ENCODE measurements at places on chromosomes 11 and 22.

- no peak for DNase-seq
These were observed 23.6 kb downstream of the MYEOV start for GRCh38 chr11:69317401-69318092.

- DNase-seq: no peak
These were observed 201.8 kb downstream of the TMEM135 start for GRCh38 chr11:87239531-87239930.

- no peak for DNase-seq
These were observed 26.1 kb downstream of the MRTFA start for GRCh38 chr22:40610329-40610850.

DNA sequence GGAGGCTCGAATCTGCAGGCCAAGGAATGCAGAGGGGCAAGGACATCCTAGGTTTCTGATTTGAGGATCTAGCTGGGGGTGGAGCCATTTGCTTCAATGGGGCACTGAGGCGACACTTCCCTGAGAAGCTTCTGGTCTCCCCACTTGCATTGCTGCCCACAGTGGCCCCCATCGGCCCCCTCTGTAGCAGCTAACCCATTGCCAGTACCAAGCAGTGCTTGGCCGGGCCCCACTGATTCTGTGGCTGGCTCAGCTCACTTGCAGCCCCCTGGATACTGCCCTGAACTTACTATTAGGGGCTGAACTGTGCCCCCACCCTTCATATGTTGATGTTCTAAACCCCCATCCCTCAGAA lies 42.9 kb upstream of the SHISAL1 start:
- no peak for DNase-seq

- DNase-seq: no peak
These were observed 14.6 kb downstream of the SCGB2A1 start for GRCh38 chr11:62223095-62223494.

DNA sequence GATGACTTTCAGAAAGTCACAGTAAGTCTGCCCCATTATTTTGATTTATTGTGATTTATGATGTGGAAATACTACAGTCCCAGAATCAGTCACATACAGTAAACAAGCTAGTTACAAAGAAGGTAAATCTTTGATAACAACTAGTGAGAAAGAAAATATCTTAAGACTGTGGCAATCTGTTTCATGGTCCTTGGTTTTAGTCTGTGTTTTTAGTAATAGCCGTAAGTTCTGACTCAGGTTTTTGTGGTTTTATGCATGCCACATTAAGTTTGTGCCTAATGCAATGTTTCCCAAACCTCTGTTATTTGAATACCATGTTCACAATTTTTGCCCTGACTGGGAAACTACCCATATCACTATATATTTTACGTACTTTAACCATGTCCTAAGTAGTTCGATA lies 6.7 kb downstream of the CEP295 start:
- no peak for DNase-seq

DNA sequence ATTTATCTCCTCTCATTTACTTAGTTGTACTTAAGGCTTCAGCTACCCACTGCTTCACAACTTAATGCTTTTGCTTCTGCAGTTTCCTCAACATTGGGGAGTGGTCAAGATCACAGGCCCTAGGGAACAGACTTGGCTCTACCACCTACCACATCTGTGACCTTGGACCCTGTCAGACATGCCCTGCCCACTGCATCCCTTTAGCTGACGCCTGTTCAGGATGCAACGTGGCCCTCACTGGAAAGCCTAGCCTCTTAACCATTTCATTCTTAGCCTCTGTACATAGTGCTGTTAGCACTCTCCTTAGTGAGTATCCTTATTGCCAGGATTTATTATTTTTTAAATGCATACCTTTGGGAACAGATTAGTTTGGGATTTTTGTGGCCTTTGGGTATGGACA lies 34.4 kb downstream of the TNRC6B start:
- no peak for DNase-seq

- DNase-seq: no peak
These were observed 963.4 kb upstream of the CCDC90B start for GRCh38 chr11:84249344-84250135.

DNA sequence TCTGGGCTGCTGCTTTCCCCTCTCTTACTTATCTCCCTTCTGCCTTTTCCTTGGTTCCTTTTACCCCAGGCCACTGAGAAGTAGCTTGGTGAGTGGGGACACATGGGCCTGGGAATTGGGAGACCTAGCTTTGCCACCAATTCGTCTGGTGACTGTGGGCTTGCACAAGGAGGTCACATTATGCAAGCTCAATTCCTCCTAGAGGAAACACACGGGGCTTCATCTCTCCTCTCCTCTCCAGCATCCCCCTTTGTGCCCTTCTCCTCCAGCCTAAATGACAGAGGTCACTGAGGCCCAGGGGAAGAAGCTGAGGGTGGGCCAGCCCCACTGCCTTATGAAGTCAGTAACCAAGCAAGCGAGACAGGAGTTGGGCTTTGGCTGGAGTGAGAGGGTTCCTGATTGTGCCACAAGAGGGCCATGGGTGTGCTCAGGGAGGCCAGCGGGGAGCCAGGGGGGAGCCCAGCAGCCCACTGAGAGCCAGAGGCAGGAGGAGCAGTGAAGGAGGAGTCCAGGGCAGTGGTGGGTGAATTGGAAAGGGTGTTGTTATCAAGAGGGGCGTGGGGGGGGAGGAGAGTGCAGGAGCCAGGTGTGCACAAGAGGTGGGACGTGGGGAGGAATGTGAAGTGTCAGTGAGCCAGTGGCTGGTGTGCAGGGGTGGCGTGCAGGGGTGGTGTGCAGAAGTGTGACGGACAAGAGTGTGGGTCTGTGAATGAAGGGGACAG lies 2.0 kb downstream of the CLCF1 start:
- DNase-seq: no peak

GRCh38 chr11:111796696-111797095 lies 30.5 kb upstream of the PPP2R1B start:
- no peak for DNase-seq

GRCh38 chr22:35918456-35918855 lies 110.2 kb downstream of the RBFOX2 start:
- DNase-seq: no peak

DNA sequence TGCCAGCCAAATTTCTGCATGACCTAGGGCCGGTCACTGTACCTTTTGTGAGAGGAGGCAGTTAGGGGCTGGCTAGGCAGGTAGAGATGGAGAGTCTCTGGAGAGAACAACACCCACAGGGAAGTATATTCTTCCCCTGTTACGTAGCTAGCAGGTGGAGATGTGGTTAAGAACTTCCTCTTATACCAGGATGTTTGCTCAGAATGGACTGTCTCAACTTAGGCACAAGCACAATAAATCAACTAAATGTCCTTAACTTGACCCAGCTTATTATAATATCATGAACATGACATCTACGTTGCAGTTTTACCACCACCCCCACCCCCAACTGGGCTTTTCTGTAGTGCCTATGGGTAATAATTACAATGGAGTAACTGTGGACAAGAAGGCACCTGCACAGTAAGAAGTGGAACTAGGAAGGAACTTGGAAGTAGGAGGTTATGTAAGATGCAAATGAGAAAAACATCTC lies 60.7 kb upstream of the MPEG1 start:
- no peak for DNase-seq

DNA sequence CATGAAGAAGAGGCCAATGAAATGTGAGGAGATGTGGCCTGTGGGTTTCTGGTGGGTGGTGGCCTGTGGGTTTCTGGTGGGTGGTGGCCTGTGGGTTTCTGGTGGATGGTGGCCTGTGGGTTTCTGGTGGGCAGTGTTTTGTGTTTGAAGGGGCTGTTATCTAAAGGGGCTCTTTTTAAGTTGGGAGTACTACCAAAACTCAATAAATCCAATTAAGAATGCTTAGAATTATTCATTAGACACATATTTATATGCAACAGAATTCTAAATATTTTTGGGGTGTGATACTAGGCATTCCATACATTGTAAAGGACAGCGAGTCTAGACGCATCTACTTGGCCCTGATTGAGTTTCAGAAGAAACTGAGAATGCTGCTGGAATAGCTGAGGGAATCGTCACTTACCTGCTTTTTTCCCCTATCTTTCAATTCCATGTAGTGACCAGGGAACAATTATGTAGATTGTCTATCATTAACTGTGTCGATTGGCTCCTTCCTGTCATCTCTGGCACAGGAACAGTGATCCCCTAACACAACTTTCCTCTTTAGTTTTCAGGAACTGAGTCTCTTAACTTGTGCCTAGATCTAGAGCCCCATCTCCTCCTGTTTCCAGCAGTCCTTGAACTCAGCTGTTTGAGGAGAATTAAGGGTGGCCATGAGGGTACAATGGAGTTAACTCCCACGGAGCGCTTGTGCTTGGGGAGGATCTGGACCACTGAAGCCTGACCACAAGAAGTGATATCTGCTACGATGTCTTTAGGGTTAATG lies 37.3 kb upstream of the TOP3B start:
- DNase-seq: no peak

DNA sequence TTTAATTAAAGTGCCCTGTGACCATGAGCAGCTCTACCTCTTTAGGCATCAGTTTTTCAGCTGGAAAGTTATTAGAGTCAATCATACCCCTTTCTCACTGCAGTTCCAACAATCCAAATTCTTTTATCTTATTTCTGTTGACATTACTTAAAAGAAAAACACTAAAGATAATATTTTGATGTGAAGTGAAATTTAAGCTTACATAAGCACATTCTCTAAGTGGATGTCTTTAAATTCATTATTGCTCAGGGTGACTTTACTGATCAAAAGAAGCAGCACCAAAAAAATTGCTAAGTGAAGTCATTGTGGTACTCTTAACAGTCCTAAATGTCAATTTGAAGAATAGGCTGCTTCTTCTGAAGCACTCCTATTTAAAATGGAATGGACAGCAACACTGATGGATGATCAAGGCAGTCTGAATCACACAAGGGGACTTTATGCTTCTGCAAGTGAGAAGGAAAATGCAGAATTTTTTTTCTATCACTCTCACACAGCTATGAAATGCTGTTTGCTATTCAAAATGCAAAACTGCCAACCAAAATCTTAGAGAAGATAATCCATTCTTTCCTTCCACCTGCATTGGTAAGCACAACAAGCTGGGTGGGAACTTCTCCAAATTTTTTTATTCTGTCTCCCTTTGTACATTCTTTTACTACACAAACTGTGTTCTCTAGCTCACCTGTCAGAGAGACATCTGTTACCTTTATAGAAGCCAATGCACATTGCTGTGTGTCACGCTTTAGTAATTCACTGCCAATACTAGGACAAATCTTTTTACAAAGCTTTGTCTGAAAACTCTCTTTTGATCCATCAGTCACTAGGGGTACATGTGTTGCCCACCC lies 179.9 kb downstream of the GRIA4 start:
- DNase-seq: no peak

GRCh38 chr11:29260939-29261705 lies 755.7 kb downstream of the KCNA4 start:
- DNase-seq: no peak

DNA sequence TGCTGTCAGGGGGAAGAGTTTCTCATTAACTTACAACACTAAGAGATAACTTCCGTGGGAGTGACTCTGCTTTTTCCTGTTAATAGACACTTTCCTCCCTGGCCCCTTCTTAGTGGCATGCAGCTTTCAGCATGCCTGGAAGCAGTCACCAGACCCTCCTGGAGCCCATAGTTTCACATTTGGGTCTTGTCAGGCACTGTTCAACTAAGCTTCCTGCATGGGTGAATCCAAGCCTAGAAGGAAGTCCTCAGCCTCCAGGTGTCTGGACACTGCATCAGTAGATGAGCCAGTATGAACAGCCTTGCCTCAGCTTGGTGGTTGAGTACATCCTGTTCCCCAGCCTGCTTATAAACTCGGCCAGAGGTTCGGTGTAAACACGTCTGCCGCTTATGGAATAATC lies 68.1 kb downstream of the PPP6R3 start:
- DNase-seq: no peak

DNA sequence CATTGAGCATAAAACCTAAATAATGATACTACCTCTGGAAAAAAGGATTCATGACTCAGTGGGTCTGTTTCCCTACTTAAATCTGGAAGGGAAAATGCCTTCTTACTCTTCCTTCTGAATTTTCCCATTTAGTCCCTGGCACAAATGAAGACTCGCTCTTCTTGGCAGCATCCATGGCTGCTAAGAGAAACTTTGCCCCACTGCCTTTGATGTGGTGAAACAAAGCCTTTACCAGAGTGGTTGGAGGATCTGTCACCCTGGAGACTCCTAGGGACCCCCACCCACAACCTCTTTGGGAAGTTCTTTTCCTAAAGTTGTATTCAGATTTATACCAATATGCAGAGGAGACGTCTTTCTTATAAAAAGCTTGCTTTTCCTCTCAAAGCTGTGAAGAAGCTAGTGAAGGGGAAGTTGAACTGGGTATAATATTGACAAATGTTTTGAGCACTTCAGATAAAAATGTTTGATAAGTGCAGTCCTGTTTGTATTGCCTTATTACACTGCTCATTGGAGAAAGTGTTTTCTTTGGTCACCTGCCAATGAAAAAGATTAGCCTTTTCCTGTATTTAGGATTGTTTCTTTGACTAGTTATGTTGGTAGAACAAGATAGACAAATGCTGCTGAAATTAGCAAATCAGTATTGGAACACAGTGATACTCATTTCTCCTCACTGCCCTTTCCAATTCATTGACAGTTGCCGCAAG lies 77.3 kb downstream of the ARFGAP2 start:
- no peak for DNase-seq

- DNase-seq: no peak
These were observed 118.3 kb downstream of the CYP2R1 start for GRCh38 chr11:14773755-14774154.

- no peak for DNase-seq
These were observed 62.0 kb downstream of the CCDC34 start for GRCh38 chr11:27300974-27301373.

- DNase-seq: no peak
These were observed 16.2 kb downstream of the CAPN5 start for GRCh38 chr11:77082838-77083565.

DNA sequence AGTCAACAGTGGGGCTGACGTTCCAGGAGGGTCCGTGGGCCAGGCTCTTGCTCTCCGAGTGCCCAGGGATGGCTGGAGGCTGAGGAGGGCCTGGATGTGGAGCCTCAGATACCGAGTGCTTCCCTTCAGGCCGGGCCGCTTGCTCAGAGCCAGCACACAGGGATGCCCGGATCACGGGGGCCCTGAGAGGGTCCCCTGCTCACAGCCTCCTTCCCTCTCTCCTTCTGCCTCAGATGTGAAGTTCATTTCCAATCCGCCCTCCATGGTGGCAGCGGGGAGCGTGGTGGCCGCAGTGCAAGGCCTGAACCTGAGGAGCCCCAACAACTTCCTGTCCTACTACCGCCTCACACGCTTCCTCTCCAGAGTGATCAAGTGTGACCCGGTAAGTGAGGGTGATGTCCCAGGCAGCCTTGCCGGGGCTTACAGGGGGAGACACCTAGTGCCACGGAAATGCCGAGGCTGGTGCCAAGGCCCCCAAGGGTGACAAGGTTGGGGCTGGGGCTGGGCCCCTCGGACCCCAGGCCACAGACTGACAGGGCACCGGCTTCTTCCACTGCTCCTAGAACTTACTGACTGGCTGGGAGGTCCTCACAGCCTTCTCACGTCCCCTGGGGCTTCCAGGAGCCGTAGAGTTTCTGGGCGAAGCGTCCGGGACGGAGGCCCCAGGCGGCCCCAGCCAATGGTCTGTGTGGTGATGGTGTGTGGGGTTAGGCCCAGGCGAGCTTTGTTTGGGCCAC lies 7.0 kb downstream of the CCND1 start:
- no peak for DNase-seq
